GM10248 (cell line): ENCODE measurements at places on chromosomes 2 and 18.

GRCh38 chr18:63311118-63312018 lies 8.2 kb downstream of the BCL2 start:
- DNase-seq, result peak; percentile 44

- no peak for DNase-seq
These were observed 36.6 kb downstream of the SMIM21 start for GRCh38 chr18:75390854-75391253.

- DNase-seq, result no peak
These were observed 528.8 kb downstream of the CMPK2 start for GRCh38 chr2:6336752-6337471.

DNA sequence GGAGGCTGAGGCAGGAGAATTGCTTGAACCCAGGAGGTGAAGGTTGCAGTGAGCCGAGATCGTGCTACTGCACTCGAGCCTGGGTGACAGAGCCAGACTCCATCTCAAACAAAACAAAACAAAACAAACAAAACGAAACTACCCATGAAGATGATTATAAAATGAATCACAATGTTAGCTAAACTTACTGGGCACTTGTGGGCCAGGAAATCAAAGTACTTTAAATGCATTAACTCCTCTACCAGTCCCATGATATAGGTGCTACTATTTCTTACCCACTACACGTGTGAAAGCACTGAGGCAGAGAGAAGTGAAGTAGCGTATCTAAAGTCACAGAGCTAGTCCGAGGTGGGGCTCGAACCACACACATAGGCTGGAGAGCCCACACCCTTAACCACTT lies 53.6 kb downstream of the POLE4 start:
- DNase-seq, result no peak

DNA sequence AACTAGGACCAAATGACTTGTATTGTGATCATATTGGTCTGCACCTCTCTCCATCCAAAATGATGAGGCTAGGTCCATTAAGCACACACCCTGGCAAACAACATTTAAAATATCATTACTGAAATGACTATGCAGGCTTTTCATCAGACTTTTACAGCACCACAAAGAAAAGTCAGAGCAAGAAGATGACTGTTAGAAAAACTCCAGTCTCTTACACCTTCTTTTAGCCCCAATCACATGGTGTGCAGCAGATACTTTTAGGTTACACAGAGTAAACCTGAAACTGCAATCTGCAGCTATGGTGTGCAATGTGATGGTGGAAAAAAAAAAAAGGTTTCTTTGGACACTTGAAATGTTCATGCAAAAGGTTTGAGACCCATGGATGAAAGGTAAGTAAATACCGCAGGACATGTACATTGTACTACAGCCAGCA lies 5.4 kb upstream of the POLI start:
- peak; percentile 70 for DNase-seq

DNA sequence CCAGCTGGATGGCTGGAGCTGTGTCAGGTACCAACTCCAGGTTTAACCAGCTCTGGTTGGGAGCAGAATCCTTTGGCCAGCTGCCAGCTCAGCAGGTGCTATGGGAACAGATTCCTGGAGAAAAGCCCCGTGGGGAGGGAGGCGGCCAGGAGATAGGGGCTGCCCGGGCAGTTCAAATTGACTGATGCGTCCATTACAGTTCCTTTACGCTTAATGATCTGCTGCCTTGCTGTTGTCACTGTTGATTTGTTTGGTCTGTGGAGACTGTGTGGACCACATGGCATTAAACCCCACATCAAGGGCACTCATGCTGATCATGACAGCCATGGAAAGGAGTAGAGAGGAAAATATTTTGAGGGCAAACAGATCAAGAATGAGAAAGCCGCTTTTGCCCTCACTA lies 200.0 kb downstream of the TSN start:
- no peak for DNase-seq

GRCh38 chr2:208046686-208047085 lies 21.4 kb upstream of the PLEKHM3 start:
- no peak for DNase-seq

GRCh38 chr2:206198677-206199076 lies 39.0 kb downstream of the EEF1B2 start:
- no peak for DNase-seq

GRCh38 chr2:147006736-147007141 lies 838.1 kb upstream of the ACVR2A start:
- DNase-seq, result no peak

GRCh38 chr2:200587007-200587616 lies 1.3 kb downstream of the AOX1 start:
- no peak for DNase-seq

DNA sequence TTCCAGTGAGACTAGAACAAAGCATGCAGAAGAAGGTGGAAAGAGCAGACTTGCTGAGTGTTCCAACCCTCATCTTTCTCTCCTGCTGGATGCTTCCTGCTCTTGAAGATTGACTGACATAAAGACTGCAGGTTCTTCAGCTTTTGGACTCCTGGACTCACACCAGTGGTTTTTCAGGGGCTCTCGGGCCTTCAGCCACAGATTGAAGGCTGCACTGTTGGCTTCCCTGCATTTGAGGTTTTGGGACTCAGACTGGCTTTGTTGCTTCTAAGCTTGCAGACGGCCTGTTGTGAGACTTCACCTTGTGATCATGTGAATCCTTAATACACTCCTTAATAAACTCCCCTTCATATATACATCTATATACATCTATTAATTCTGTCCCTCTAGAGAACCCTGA lies 20.4 kb downstream of the VRK2 start:
- DNase-seq, result no peak

GRCh38 chr2:109438773-109439389 lies 174.9 kb downstream of the SEPTIN10 start:
- no peak for DNase-seq

- no peak for DNase-seq
These were observed 5.1 kb upstream of the BCL11A start for GRCh38 chr2:60558536-60558935.

GRCh38 chr2:113407446-113408099 lies 29.9 kb upstream of the ZNG1B start:
- DNase-seq, result no peak

- DNase-seq, result peak; percentile 93
These were observed 219.1 kb downstream of the RTP5 start for GRCh38 chr2:242088471-242089212.

DNA sequence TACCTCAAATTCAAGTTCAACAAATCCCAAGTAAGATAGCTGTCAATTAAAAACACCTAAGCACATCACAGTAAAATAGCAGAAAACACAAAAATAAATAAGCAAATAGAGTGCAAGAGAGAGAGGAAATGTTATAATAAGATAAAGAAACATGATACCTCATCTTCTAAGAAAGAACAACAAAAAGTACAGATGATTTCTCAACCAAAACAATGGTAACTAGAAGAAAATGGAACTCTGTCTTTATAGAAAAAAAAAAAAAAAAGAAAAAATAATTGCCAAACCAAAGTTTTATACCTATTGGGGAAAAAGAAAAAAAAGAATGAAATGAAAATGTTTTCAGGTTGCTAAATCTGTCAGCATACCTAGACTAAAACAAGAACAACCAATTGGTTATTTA lies 1253.5 kb upstream of the CDH2 start:
- no peak for DNase-seq

GRCh38 chr2:182299632-182300031 lies 127.2 kb downstream of the PDE1A start:
- DNase-seq, result no peak

DNA sequence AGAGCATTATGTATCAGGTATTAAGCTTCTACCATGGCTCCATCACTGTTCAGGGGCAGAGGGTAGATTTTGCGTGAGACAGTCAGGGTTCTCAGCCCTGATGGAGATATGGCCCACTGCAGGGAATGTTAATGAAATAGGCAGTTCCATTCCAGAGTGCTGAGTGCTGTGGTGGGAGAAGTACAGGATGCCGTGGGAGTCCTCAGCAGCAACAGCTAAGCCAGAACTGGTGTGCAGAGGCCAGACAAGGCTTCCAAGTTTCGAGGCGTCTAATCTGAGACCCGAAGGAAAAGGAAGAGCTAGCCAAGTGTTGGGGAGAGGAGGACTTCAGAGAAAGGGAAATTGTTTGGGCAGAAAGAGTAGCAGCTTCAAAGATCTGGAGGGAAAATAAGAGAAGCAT lies 30.2 kb upstream of the MAPRE2 start:
- DNase-seq, result no peak

DNA sequence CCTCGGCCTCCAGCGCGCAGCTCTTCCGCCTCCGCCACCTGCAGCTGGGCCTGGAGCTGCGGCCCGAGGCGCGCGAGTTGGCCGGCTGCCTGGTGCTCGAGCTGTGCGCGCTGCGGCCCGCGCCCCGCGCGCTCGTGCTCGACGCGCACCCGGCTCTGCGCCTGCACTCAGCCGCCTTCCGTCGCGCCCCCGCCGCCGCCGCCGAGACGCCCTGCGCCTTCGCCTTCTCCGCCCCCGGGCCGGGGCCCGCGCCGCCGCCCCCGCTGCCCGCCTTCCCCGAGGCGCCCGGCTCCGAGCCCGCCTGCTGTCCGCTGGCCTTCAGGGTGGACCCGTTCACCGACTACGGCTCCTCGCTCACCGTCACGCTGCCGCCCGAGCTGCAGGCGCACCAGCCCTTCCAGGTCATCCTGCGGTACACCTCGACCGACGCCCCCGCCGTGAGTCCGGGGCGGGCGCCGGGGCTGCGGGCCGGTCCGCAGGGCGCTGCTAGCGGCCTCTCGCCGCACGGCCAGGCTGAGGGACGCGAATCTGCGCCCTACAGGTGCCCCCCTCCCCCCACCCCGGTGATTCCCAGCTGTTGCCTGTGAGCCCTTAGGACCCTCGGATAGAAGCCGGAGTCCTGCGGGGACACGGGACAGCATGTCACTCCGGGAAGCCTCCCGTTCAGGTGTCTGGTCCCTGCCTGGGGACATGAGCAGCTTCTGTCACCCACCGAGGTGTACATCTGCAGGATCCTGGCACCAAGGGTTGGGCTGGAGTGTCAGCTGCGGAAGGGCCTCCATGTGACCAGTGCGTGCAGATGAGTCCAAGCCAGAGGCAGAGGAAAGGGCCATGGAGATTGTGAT lies 616 bp downstream of the RNPEPL1 start:
- peak; percentile 62 for DNase-seq

- DNase-seq, result no peak
These were observed 72.8 kb downstream of the PHLPP1 start for GRCh38 chr18:62788111-62788510.

GRCh38 chr2:134232461-134232860 lies 21.4 kb upstream of the MGAT5 start:
- no peak for DNase-seq

DNA sequence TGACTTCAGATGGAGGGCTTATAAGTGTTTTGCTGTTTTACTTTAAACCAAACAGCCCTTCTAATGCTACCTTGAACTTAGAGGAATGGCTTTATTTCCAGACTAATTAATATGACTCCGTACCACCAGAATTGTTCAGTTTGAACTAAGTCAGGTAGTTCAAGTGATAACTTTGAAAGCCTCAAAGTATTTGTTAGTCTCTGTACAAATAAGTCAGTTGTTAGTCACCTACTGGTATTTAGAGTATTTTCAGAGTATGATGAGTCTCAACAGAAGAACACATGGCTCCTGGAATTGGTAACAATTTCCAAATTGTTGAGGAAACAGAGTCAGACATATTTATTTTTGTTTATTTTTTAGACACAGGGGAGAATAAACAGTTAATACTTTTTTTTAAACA lies 381.8 kb upstream of the NRXN1 start:
- no peak for DNase-seq

DNA sequence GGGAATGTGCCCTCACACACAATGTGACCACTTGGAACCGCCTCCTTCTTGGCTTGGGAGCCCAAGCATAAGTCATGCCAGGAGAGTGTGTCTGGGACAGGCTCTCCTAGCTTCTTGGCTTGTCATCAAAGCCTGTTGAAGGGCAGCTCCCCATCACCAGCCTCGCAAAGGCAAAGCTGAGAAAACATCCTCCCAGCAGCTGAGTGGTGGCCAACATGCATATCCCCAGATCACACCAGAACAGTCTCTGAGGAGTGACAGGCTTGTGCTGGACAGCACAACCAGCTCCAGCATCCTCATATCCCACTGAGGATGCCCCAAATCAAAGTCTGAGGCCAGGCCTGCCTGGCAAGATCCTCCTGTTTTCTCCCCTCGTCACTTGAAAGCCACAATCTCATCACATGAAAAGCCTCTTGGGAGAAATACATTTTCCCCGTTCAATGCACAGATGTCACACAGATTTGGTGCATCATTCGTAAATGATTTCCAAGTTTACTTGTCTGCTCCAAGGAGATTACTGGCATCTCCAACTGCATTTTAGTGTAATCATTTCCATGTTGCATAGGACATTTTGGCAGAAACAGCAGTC lies 269.3 kb downstream of the TTC32 start:
- no peak for DNase-seq

- no peak for DNase-seq
These were observed 48.2 kb downstream of the PIGN start for GRCh38 chr18:62138461-62139235.

GRCh38 chr2:108630567-108631405 lies 88.5 kb upstream of the RANBP2 start:
- no peak for DNase-seq

DNA sequence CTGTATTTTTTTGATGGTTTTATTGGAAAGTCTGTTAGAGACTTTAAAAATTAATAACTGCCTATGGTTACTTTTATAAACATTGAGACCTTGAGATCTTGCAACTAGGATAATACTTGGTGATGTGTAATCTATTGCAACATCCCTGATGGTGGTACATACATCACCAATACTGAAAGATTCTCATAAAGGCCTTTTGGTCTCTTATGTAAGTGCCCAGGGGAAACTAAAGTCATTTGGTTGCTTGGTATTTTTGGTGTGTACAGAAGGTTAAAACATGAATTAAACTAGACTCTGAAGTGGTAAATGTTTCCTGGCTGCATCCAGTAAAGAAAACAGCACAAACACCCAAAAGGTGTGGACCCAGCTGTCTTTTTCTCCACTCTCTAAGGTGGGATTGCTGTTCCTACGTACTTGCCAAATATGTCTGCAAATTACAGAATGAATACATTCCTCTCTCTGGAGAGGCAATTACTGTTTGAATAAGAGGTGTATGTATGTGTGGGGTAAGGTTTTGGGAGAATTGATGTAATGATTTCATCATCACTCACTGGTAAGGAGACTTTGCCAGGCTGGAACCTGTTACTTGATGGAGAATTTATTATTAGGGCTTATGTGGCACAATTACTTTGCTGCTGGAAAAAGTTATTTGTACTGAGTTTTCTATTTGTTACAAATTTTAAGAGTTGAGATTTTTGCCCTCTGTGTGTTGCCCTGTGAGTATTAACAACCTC lies 3.6 kb downstream of the B3GNT2 start:
- no peak for DNase-seq

DNA sequence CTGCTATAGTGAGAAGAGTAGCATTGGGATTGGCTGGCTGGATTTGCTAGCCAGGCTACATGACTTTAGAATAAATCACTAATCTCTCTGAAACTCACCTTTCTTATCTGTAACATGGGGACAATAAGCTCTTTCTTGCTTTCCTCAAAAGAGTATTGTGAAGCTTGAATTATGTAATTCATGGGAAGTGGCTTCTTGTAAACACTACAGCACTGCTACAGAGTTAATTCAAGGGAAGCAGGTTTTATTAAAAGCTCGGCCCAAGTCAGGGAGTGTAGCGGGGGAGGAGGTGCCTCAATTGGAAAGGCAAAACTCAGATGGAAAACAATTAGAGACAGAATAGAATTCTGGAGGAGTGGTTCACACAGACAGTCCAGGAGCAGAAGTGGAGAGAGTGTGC lies 100.9 kb upstream of the CELF4 start:
- no peak for DNase-seq
